ENCODE measurements at places on chromosomes 1 and 21.

- DNase-seq, result peak; percentile 62
Measured at GRCh38 chr1:156124557-156125483, 10.3 kb downstream of the LMNA start.

DNA sequence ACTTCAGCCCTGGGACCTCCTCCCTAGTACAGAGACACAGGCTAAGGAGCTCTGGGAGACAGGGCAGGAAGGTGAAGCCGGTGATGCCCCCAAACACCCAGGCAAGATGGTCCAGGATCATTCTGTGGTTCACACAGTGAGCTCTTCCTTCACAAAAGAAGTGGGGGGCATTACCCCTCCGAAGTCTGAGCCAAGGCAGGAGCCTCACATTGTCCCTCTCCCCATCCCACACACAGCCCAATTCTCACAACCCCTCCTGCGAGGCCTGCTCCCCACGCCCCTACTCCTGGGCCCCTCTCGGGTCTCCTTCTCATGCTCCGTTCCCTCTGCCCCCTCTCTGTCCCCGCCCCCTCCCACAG is 10.7 kb downstream of the MEF2D start:
- DNase-seq, result no peak

DNA sequence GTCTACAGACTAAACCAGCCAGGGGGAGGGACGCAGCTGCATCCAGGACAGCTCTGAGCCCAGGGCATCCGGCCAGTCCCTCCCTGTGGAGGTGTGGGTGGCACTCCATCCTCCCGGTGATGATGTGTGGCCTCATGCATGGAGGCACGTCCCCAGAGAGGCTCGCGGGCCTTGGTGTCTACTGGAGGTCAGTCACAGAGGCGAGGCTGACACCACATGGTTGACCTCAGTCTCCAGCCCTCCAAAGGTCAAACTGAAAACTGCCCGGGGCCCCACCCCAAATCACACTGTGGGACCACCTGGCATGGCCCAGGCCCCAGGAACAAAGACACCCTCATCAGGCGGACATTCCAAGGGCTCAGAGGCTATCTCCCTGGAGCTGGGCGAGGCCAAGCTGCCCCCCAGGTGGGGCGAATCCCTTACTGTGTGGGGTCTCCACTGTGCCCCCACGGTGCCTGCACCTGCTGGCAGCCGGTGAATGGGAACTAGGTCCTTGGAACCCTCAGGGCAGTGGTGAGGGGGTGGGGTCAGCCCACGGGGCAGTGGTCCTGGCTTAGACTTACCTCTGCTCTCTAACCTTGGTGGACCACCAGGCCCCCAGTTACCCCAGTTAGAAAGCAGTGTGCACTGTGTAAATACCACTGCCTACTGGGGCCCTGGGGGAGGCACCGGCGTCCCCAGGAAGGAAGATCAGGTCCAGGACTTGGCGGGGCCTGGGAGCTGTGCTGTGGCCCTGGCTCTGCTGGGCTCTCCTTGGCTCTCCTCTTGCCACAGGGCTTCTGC is 49.1 kb downstream of the TRPM2 start:
- DNase-seq, result no peak

- DNase-seq, result no peak
Measured at GRCh38 chr1:63497577-63497976, 25.4 kb downstream of the ITGB3BP start.

GRCh38 chr1:183687546-183688304 is 34.6 kb upstream of the APOBEC4 start:
- DNase-seq, result no peak

DNA sequence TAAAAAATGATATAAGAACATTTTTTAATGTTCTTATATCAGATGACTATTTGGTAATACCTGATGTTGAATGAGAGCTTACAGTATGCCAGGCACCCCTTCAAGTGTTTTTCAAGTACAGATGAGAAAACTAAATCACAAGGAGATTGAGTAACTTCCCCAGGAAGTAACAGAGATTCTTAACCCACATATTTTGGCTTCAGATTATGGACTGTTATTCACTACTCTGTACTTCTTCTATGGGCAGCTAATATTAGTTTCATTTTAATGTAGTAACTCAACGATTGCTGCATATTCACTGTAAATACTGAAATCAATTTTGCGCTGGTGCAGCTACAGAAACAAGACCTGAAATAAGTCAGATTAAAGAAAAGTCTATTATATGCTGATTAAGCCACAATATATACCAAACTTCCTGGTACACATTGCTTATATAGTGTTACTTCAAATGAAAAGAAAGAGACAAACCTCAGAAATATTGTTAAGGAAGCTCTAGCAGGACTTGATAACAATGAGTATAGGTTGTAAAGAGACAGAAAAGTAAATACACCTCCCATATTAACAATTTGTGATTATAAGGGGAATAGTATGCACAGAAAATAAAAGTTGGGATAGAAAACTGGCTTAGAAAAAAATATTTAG is 19.7 kb downstream of the DPYD start:
- no peak for DNase-seq

- DNase-seq, result no peak
Measured at GRCh38 chr1:56411484-56412180, 167.7 kb downstream of the PLPP3 start.

GRCh38 chr1:3477241-3477995 is 23.0 kb downstream of the ARHGEF16 start:
- no peak for DNase-seq

- peak; percentile 89 for DNase-seq
Measured at GRCh38 chr1:31815752-31816500, at the start of gene SPOCD1. Gene SPOCD1 (minus strand): TSS chr1:31816022. CDS start chr1:31815333, 689 bp downstream.

DNA sequence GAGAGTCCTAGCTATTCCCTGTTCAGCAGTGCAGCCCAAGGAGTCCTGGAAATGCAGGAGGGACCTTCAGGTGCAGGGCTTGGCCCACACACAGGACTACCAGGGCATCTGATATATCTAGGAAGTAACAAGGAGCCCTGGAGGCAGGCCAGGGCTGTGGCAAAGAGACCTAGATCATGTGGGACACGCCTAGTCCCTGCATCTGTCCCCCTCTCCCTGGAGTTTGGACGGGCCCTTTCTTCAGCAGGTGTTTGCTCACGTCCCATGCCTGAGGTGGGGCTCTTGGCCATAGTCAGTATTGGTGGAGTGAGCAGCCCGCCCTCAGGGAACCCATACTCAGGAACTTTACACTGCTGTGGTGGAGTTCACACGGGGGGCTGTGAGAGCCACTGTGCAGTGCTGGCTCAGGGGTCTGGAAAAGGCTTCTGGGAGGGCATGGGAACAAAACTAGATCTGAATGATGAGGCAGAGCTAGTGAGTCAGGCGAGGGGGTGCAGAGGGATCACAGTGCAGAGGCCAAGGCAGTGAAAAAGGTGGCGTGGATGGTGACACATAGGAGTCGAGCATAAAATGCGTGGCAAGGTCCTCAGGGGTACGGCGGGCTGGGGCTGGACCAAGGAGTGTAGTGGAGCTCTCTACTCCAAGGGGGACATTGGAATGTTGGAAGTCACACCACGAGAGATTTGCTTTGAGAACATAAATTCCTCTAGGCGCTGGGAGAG is 25.6 kb downstream of the TMEM53 start:
- no peak for DNase-seq

DNA sequence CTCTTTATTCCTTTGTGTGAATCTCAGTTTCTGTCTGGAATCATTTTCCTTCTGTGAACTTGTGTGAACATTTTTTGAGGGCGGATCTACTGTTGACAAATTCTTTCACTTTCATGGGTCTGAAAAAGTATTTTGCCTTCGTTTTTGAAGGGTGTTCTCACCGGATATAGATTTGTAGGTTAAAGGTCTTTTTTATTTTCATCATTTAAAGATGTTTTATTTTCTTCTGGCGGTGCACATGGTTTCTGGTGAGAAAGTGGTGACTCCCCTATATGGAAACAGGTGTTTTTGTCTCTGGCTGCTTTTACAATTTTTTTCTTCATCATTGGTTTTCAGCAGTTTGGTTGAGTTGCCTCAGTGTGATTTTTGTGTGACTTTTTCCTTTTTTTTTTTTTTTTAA is 94.9 kb downstream of the DYRK1A start:
- peak; percentile 27 for DNase-seq

DNA sequence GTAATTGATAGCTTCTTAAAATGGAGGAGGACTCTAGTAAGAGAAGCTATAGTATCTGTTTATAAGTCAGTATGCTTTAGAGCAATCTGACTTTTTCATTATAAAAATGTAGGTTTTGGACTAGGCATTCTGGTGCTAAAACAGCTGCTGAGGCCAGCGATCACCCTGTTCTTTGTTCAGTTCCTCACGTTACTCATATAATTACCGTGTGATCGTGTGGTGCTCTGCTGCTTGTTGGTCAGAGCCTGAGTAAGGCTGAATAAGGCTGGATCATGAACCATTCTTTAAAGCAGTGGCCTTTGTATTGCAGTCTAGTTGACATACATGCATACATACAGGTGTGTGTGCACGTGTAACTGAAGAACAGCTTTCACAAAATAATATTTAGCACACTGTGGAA is 25.2 kb downstream of the CDC42 start:
- no peak for DNase-seq

Measured in activated CD4-positive, alpha-beta T cell treated with anti-CD3 and anti-CD28 coated beads, Interleukin-2, Interleukin-4, amounts not matched to agents 100 ng/mL and 50 ng/mL, durations not matched to agents 16 hours and 8 hours (primary cell).